ENCODE measurements at places on chromosomes 5 and 9.

GRCh38 chr9:133622555-133622954 lies 13.4 kb upstream of the FAM163B start:
- no peak for DNase-seq

DNA sequence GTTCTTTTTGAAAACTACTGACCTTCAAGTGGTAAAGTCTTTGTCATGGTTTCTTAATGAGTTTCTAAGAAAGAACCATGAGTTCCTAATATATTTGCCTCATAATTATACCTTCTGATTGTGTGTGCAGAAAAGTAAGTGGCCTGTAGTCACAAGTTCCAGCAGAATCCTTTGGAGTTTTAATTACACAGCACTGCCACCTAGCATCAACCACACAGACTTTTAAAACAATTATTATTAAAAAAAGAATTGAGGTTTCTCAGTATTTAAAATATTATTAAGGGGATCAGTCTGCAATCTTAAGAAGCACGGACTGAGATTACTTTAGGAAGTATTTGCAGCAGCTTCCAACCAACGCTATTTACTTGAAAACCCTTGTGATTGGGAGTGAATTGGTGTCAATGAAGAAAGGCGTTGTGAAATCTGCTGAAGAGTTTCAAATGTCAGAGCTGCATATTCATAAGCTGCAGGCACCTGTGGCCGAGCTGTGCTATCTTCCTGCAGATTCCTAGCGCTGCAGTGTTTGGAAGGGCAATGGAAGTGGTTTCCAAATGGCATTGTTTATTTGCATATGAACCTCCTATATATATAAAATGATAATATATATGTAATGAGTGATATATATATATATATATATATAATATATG lies 1074.2 kb upstream of the WWC1 start:
- DNase-seq: no peak

GRCh38 chr9:27204578-27204977 lies 92.4 kb downstream of the EQTN start:
- no peak for DNase-seq

GRCh38 chr5:168311061-168311566 lies 19.7 kb downstream of the WWC1 start:
- no peak for DNase-seq

GRCh38 chr9:74691058-74691457 lies 193.9 kb downstream of the RORB start:
- no peak for DNase-seq

GRCh38 chr9:3526165-3526996 lies 580 bp upstream of the RFX3 start:
- peak; percentile 86 for DNase-seq

GRCh38 chr9:116952436-116952810 lies 265.3 kb downstream of the TRIM32 start:
- DNase-seq: no peak

DNA sequence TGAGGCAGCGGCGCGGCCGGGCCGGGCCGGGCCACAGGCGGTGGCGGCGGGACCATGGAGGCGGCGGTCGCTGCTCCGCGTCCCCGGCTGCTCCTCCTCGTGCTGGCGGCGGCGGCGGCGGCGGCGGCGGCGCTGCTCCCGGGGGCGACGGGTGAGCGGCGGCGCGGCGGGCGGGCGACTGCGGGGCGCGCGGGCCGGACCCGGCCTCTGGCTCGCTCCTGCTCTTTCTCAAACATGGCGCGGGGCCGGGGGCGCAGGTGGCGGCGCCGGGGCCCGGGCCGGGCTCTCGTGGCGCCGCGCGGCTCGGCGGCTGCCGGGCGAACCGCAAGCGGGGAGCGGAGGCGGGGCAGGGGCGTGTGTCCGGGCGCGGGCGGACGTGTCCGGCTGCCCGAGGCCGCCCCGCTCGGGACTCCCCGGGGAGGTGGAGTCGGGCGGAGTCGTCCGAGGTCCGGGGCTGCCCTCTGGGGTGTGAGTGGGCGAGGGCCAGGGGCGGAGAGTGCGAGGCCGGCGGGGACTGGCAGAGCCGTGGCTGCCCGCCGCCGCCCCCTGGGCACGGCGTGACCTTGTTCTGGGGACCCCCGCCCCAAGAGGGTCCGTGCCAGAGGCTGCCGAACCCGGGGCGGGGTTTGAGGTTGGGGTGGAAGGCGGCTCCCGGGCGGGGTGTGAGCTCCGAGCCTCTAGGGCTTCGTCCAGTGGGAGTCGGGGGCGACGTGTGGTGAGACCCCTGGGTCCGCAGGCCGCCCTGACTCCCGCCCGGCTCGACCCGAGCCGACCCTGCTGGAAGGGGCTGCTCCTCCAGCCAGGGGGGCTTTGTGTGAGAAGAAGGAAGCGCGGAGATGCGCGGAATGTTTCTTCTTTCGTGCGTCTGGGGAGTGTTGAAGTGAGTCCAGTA lies 485 bp downstream of the TGFBR1 start:
- no peak for DNase-seq

- DNase-seq: no peak
These were observed 25.4 kb upstream of the RNF20 start for GRCh38 chr9:101508211-101508610.

DNA sequence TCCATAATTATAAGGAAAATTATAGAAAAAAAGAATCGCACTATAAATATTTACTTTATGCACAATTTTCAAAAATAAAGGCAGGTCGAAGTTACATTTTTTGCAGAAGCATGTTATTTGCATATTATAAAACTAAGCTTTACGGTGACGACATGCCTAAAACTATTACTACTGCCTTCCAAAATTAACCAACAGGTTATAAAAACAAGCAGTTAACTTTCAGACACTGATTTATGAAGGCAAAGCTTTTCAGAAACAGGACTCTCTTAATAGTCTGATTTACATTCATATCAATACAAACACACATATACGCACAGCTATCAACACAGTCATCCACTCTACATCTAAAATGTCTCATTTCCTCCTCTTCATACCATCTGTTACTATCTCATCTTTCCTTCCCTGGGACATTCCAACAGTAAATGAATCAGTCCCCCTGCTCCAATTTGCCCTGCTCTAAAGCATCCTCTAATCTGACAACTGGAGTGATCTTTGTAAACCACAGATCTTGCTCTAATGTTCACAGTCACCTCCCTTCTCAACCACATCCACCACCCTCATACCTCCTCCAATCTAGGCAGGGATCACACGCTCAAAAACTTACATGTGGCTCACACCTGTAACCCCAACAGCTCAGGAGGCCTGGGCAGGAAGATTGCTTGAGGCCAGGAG lies 21.6 kb downstream of the FBXW11 start:
- DNase-seq: no peak

DNA sequence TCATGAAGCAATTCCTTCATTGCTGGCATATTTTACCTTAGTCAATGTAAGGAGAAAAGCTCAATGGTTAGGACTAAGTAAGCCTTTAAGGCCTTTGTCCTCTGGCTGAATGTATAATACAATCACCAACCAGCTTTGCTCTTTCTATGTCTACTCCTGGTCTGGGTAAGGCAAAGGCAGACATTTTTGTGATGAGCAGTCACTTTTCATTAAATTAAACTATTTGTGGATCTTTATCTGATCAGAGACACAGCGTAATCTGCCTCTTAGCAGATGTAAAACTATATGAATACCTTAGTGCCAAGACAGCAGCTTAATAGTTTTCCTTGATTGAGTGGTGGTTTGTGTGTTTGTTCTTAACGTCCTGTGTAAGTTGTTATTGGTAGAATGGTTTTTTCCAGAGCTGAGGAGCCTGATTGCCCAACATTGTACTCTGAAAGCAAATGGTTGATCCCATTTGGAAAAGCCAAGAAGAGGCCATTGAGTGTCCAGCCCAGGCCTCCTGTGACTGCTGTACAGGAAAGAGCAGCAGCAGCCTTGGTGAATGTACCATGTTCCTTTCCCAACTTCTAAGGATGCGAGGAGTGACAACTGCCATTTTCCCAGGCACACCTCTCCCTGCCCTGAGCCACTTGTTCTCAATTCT lies 16.5 kb upstream of the CXXC5 start:
- DNase-seq: no peak

DNA sequence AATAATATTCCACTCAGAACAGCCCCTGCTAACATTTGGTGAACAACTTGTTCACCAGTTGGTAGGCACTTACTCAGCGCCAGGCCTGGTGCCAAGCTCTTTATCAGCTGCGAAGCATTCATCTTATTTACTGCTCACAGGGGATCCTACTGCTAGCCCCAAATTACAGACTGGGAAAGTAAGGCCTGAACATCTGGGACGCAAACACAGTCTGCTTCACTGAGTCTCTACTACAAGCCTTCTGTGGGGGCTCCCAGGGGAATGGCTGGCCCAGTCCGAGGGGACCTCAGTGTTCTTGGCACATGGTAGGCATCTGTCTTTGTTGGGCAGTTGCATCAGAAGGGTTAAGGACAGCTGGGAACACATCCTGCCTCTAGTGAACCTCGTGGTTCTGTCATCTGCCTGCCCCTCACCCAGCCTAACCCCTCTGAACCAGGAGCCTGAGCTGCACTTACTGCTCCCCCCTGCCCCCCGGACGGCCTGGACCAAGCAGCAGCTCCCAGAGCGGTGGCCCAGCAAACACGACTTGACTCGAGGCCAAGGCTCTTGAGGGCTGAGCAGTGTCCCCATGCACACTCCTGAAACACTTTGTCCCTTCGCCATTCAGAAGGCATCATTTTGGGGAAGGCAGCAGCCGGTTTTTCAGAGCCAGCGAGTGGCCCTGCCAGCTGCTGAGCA lies at the start of gene PHYHD1:
Gene PHYHD1 (plus strand): TSS at position 602 of the 678 bp plus-strand sequence. CDS start 1,342 bp downstream, outside the sequence.
- no peak for DNase-seq

- DNase-seq: no peak
These were observed 304.1 kb downstream of the MAT2B start for GRCh38 chr5:163809473-163809872.

- no peak for DNase-seq
These were observed 42.1 kb downstream of the LOX start for GRCh38 chr5:122035913-122036312.

DNA sequence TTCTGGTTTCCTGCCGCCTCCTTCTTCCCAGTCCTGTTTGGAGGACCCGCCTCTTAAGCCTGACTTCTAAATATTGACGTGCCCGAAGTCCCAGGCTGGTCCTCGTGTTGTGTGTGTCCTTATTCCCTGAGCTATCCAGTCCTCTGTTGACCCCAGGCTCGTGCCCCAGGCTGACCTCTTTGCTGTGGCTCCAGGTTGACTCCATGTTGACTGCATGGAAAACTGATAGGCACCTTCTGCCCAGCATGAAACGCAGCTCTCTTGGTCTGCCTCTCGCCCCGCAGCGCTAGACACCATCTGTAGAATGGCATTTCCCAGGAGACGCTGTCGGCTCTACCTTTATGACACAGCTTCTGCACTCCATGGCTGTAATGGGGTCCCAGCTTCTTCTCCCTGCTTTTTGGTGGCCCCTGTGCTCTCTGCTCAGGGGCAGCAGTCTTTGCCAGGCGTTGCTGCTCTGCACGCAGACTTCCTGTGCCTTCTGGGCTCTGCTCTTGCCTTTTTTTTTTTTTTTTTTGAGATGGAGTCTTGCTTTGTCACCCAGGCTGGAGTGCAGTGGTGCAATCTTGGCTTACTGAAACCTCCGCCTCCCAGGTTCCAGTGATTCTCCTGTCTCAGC lies 28.4 kb downstream of the EHMT1 start:
- no peak for DNase-seq

DNA sequence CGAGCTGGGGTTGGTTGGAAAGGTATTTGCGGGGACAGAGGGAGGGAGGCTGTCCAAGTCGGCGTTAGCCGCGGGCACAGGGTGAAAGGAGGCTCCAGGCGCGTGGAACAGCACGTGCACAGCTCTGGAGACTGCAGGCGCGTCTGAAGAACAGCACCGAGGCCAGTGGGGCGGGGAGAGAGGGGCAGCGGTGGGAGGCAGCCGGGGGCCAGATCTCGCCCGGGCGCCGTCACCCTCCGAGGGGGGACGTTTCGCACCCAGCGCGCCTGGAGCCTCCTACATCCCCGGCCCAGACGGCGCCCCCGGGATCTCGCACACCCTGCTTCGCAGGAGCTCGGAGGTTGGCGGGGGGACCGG lies 79.6 kb downstream of the NTNG2 start:
- DNase-seq: no peak

DNA sequence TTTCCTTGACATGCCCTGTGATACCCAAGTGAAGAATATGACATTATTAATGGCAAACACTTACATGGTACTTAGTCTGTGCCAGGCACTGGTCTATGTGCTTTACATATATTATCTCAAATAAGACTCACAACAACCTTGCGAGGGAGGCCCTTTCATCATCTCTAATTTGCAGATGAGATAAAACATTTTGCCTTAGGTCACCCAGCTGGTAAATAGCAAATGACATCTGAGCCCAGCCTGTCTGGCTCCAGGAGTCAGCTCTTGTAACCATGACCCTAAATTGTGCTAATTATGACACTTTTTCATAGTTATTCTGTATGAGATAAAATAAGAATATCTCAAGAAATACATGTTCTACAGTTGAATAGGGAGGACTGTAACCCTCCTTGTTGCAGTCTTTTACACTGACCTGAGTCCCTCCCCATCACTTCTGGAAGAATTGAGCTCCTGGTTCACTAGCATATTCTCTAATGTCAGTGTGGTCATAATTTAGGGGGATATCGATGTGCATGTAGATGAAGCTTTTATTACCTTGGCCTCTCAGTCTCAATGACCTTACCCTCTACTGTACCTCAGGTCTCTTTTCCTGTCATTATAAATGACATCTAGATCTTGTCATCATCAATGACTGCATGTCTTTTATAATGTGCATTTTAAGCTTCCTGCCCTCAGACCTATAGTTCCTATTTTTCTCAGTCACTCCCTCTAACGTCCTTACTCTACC lies 126.1 kb upstream of the HAPLN1 start:
- DNase-seq: no peak

GRCh38 chr9:21455320-21455719 lies 15.1 kb downstream of the IFNA1 start:
- DNase-seq: no peak

- DNase-seq: no peak
These were observed 13.7 kb upstream of the RUFY1 start for GRCh38 chr5:179536676-179537075.

DNA sequence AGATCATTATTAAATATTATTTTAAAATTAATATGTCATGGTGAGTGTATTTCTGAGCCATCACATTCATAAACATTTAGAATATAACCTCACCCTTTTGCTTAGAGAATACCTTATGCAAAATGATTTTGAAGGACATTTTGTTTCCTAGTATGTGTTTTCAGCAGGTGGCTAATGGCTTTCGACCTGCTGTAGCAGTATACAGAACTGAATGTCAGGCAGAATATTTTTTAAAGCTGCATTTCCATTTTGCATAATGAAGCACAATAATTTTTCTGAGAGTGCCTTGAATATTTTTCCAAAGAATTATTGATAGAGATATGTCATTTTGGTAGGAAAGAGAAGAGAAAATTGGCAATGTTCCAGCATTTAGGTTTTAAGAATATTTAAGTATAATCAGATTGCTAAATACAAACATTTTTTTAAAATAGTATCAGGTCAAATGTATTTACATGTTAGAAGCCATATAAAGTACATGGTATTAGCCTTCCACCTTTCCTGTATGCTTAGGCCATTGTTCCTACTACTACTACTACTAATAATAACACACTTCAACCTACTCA lies 42.3 kb downstream of the PAM start:
- DNase-seq: no peak

- DNase-seq: no peak
These were observed 11.4 kb downstream of the SLIT3 start for GRCh38 chr5:169289520-169289919.

- DNase-seq: no peak
These were observed 209.7 kb downstream of the GADD45G start for GRCh38 chr9:89814340-89815040.
